ENCODE measurements at places on chromosomes 7 and 10.

GRCh38 chr7:16940776-16941175 lies 59.0 kb upstream of the AGR3 start:
- no peak for DNase-seq

- no peak for DNase-seq
Observed at GRCh38 chr7:43692582-43693373, 36.5 kb downstream of the COA1 start.

GRCh38 chr10:86438091-86438749 lies 71.6 kb upstream of the GRID1 start:
- DNase-seq: no peak

GRCh38 chr10:22222236-22223190 lies 4.7 kb upstream of the EBLN1 start:
- no peak for DNase-seq

GRCh38 chr10:18561861-18562551 lies 89.4 kb downstream of the NSUN6 start:
- no peak for DNase-seq

DNA sequence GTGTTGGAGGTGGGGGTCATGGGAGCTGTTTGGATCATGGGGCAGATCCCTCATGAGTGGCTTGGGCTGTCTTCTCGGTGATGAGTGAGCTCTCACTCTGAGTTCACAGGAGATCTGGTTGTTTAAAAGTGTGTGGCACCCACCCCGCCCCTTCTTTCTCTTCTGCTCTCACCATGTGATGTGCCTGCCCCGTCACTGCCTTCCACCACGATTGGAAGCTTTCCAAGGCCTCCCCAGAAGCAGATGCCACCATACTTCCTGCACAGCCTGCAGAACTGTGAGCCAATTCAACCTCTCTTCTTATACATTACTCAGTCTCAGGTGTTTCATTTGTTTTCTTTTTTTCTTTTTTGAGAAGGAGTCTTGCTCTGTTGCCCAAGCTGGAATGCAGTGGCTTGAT lies 170.0 kb downstream of the PTPN20 start:
- no peak for DNase-seq

All from hypothalamus (tissue), 51 donors.